Activated naive CD8-positive, alpha-beta T cell treated with anti-CD3 and anti-CD28 coated beads, Interleukin-2, amount 10 ng/mL, durations not matched to agents 7 days and 5 days (primary cell): ENCODE measurements at places on chromosomes 7 and 10. TPM values are rescaled to one million over a fixed set of nuclear protein-coding genes. Genes with fewer than 3 reads are reported as not detected.

- H3K36me3 ChIP-seq = peaks cover 8% of the 10 kb centered on the region
- peak overlapping the region; percentile 87 for H3K4me3 ChIP-seq
- H3K27me3 ChIP-seq = no peaks in the 10 kb centered on the region
- peaks cover 46% of the 10 kb centered on the region for H3K4me1 ChIP-seq
Observed at GRCh38 chr10:132543916-132544743, 6.5 kb downstream of the INPP5A start.

GRCh38 chr7:157932498-157933218, 595.9 kb downstream of the DNAJB6 start:
- no peak for DNase-seq
- H3K4me1 ChIP-seq = no peaks in the 10 kb centered on the region
- H3K27me3 ChIP-seq = no peaks in the 10 kb centered on the region
- no peak overlapping the region for H3K4me3 ChIP-seq
- H3K36me3 ChIP-seq = peaks cover 9% of the 10 kb centered on the region
- peak overlapping the region; percentile 19 for H3K27ac ChIP-seq

- H3K36me3 ChIP-seq = no peaks in the 10 kb centered on the region
- H3K27me3 ChIP-seq = peaks cover 13% of the 10 kb centered on the region
- no peak overlapping the region for H3K27ac ChIP-seq
Observed at GRCh38 chr7:86926732-86927131, 132.7 kb downstream of the ELAPOR2 start.

GRCh38 chr7:22787951-22788350, 34.7 kb downstream of the TOMM7 start:
- no peak for DNase-seq
- H3K36me3 ChIP-seq = no peaks in the 10 kb centered on the region
- peaks cover 5% of the 10 kb centered on the region for H3K27me3 ChIP-seq
- H3K27ac ChIP-seq = no peak overlapping the region
- H3K4me1 ChIP-seq = no peaks in the 10 kb centered on the region

- H3K4me3 ChIP-seq = no peak overlapping the region
- no peaks in the 10 kb centered on the region for H3K27me3 ChIP-seq
- peaks cover 37% of the 10 kb centered on the region for H3K4me1 ChIP-seq
- DNase-seq = no peak
- H3K27ac ChIP-seq = no peak overlapping the region
Observed at GRCh38 chr10:96047004-96047649, 3.7 kb downstream of the CCNJ start.

Gene SUN3
- total RNA-seq = not detected
